ENCODE measurements at places on chromosomes 11 and 22.

GRCh38 chr11:117476531-117477142 lies 149.0 kb downstream of the CEP164 start:
- no peak for DNase-seq

DNA sequence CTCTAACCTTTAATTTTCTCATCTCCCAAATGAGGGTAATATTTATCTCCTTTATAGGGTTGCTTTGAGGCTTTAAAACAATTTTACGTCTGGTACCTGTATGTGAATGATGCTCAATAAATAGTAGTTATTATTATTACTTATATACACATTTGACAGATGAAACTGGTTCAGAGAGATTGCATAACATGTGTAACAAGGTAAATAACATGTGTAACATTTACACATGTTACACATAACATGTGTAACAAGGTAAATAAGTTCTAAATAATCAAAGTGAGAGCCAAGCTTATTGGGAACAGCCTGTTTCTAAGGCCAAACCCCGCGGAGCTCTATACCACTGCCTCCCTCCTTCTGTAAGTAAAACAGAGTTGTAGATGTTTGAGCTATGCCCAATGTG lies 100.9 kb downstream of the MPPED2 start:
- no peak for DNase-seq

- DNase-seq, result no peak
These were observed 61.5 kb upstream of the PITPNB start for GRCh38 chr22:27980424-27981148.

DNA sequence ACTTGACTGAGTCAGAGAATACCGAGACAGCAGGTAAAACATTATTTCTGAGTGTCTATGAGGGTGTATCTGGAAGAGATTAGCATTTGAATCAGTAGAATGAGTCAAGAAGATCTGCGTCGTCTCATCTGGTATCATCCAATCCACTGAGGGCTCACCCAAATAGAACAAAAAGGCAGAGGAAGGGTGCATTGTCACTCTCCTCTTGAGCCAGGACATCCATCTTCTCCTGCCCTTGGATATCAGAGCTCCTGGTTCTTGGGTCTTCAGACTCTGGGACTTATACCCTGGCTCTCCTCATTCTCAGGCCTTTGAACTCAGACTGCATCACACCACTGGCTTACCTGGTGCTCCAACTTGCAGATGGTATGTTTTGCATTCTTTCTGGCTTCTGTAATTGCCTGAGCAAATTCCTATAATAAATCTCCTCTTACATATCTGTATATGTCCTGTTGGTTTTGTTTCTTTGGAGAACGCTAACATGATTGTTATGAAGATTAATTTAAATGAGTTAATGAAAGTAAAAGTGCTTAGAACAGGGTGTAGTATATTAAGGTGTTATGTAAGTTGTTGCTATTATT lies 49.3 kb downstream of the ME3 start:
- no peak for DNase-seq

GRCh38 chr11:23078289-23078971 lies 218.2 kb upstream of the CCDC179 start:
- no peak for DNase-seq

GRCh38 chr11:12411806-12412727 lies 34.7 kb downstream of the PARVA start:
- DNase-seq, result peak; percentile 86

DNA sequence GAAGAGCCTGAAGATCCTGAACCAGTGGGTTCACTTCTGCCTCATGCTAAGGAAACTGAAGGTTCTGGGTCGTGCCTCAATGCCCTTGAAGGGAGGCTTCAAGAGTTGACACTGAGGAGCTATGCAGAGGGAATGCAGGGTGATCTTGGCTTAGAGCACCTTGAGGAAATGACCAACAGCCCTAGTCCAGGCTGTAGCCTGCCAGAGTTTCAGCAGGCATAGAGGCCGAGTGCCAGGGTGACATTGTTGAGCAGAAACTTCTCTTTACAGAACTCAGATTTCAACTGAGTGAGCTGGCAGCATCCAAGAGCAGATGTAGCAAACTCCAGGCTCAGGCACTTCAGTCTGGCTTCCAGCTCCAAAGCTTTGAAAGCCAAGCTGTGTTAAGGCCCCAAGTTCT lies 23.1 kb upstream of the CAPRIN1 start:
- no peak for DNase-seq

Measured in ACHN (cell line).